ENCODE measurements at places on chromosomes 11 and 22.

DNA sequence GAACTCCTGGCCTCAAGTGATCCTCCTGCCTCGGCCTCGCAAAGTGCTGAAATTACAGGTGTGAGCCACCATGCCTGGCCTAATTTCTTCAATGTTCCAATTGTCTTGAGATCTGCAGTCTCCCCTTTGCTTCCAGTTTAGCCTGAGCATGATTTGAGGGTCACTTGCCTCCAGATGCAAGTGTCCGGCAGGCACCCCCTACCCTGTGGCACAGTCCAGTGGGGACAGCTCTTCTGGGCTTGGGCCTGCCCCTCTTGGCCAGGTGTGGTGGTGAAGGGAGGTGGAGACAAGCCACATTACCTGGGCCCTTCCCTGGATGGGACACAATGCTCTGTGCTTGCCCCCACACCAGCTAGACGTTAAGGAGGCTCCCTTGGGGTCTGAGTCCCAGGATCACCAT is 21.3 kb upstream of the CACNG2 start:
- no peak for DNase-seq

GRCh38 chr22:43922123-43922522 is 1.5 kb upstream of the PNPLA3 start:
- no peak for DNase-seq

DNA sequence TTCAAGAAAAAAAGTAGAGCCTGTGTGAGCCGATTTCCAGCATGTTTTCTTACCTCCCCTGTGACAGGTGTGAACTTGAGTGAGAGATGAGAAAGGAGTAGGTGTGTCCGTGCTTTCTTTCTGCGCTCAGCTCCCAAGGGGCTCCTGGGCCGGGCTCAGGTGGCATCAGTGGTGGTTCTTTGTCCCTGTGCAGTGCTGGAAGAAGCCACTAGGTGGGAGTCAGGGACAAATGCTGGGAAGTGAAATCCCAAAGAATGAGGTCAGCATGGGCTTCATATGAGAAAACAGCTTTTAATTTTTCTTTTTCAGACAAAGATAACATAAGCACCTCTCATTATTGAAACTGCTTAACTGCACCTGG is 57.8 kb downstream of the PPFIBP2 start:
- DNase-seq, result peak; percentile 66

- no peak for DNase-seq
Measured at GRCh38 chr22:40610329-40610850, 26.1 kb downstream of the MRTFA start.

DNA sequence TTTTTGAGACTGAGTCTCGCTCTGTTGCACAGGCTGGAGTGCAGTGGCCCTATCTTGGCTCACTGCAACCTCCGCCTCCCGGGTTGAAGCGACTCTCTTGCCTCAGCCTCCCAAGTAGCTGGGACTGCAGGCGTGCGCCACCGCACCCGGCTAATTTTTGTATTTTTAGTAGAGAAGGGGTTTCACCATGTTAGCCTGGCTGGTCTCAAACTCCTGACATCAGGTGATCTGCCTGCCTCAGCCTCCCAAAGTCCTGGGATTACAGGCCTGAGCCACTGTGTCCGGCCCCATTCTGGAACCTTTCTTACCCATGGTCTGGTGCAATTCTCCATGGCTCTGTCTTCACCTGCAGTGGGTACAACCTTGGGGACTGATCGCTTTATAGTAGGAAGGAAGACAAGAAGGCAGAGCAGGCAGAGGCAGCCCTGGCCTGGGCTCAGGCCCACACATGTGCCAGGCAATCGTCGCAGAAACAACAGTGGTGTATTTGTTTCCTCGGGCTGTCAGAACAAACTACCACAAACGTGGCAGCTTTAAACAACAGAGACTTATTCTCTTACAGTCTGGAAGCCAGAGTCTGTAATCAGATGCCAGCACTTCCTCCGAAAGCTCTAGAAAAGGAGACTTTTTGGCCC is 4.0 kb upstream of the PTGDR2 start:
- no peak for DNase-seq

- no peak for DNase-seq
Measured at GRCh38 chr11:130458410-130458729, 9.9 kb downstream of the ADAMTS15 start.

DNA sequence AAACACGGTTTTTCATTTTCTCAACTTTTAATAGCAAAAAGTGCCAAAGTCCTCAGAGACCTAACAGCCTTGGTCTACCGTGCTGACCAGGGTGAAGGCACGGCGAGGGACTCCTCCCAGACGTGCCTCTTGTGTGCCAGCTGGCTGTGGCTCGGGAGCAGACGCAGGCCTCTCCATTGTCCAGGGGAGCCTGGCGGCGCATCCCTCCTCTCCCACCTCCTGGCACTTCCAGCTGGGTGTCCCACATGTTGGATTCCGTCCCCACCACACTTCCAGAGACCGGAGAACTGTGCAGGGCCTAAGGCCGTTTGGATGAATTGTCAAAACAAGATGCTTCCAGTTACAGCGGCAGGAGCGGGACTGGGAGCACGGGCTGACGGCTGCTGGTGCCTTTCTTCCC is 11.6 kb downstream of the CDPF1 start:
- DNase-seq, result no peak

GRCh38 chr11:134630861-134631260 is 218.8 kb upstream of the B3GAT1 start:
- DNase-seq, result no peak

DNA sequence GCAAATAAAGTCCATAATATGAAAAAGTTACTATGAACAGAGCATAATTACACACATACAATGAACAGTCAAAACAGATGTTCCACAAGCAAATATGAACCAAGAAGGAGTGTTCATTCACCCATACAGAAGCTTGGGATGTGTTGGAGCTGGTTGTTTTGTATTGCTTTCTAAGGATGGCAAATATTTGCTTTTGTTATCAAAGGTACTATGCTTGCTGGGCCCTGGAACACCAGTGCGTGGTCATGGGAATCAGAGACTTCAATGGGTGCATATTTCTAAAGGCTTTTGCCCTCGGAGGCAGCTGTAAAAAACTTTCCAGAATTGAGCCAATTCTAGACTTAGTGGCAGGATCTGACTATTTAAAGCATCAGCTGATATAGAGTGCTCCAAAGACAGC is 85.1 kb downstream of the BARX2 start:
- DNase-seq, result no peak

- peak; percentile 57 for DNase-seq
Measured at GRCh38 chr11:118171269-118172062, 5.0 kb downstream of the SCN2B start.

DNA sequence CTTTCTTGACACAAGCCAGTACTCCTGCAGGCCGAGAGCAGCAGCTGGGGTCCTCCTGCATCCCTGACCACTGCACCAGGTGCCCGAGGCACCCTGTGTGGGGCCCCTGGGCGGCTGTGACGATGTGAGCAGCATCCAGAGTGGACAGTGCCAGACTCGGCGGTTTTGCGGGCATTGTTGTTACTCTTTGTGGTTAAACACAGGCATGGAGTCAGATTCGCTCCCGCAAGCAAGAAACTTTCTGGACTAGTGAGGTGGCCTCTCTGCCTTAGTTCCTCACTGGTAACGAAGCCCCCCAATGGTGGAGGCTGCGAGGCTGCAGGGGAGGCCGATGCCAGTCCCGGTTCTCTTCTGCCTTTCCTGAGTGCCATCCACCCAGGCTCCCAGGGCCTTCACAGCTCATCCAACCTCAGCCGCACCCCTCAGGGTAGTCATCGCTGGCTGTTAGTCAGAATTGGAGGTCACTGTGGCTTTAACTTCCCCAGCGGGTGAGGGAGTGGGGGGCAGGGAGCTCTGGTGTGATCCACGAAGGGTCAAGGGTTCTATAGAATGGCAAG is 3.7 kb upstream of the CLDN5 start:
- peak; percentile 79 for DNase-seq

- DNase-seq, result no peak
Measured at GRCh38 chr22:46138058-46138797, 12.1 kb upstream of the PPARA start.

- no peak for DNase-seq
Measured at GRCh38 chr11:67663532-67664212, 10.8 kb downstream of the ALDH3B2 start.

GRCh38 chr11:46249103-46249937 is 28.1 kb upstream of the CREB3L1 start:
- DNase-seq, result no peak

DNA sequence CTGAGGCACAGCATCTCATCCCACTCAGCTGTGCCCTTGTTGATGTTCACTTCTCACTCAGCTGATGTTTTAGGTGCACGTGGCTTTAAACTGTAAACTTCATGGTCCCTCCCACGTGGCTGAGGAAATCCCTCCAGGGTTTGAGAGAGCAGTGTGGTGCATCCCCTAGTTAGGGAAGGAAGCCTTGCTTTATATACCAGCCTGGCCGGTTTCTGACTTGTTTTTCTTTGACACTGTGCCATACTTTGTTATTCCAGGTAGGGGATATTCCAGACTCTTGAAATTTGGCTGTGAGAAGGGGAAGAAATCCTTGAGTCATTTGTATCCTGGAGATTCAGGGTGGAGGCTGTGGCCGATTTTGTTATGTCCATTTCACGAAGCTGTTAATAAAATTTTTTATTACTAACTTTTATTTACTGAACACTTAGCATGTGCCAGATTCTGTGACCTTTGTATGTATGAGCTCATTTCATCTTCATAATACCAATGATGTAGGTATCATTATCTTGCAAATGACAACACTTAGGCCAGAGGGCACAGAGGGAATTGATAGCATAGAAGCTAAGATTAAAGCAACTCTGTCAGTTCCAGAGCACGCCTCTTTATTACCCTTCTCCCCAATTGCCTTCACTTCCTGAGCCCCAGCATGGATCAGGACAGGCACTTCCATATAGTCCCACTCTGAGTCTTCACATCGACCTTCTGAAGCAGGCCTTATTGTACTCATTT is 116.6 kb downstream of the NAV2 start:
- DNase-seq, result no peak

DNA sequence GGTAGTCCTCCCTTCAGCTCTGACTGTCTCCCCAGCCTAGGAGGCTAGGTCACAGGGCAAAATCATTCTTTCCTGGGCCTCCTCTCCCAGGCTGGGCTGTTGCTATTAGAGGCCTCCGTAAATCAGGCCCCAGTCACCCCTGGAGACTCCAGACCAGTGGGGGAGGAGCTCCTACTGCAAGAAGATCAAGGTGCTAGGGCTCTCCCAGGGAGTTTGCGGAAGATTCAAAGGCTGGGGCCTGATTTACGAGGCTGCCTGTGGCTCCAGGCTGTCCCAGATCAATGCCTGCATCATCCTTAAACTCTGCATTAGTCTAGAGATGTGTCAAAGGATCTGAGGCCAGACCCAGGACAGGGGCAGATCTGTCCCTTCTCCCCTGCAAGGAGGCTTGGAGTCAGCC is 346.2 kb downstream of the TENM4 start:
- DNase-seq, result no peak

DNA sequence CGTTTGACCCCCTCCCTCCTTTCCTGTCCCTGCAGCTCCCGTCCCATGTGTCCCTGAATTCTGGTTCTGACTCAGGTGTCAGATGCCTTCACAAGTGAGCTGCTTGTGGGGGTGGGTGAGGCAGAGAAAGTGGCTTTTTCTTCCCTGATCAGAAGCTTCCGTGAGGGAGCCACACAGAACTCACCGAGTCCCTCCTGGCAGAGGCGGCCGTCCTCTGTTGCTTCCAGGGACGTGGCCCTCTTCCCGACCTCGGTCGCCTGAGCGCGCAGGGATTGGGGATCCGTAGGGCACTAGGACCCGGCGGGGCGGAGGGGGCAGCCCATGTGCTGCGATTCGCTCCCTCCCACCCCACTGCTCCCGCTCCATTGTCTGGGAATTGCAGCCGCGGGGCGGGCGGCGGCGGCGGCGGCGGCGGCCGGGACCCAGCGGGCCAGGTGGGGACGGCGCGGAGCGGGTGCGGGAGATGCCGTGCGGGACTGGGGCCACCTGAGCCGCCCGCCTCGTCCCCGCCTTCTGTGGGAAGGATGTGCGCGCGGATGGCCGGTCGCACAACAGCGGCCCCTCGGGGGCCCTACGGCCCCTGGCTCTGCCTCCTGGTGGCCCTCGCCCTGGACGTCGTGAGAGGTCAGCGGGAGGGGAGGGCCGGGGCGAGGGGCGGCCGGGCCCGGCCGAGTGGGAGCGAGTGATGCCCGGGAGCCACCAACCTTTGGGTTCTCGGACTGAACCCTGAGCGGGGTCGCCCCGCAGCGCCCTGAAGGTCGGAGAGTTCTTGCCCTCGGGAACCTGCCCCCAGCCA is at the start of gene TMEM132A:
Gene TMEM132A (plus strand): TSS at position 351 of the 796 bp plus-strand sequence. CDS start 174 bp downstream, at position 525.
- DNase-seq, result peak; percentile 95

DNA sequence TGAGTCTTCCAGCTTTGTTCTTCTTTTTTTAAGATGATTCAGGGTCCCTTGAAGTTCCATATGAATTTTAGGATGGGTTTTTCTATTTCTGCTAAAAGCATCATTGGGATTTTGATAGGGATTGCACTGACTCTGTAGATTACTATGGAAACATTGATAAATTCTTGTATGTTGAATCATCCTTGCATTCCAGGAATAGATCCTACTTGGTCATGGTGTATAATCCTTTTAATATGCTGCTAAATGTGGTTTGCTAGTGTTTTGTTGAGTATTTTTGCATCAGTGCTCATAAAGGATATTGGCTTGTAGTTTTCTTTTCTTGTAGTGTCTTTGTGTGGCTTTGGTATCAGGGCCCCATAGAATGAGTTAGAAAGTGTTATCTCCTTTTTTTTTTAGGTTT is 34.9 kb upstream of the PHOX2A start:
- no peak for DNase-seq

DNA sequence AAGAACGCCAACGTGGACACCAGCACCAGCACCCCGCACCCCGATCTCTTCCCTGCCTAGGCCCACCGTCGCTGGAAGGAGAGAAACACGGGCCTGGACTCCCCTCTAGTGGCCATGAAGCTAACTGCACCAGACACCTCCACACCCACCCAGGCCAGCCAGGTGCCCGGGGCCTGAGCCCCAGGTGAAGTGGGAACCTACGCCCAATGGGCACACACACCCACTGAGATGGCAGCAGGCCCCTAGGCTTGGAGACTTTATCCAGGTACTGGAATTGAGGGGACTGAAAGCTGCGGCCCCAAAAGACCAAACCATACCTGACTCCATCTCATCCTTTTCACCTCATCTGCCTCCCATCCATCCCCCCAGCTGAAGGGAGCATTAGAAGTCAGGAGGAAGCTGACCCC is 81.0 kb downstream of the BUD13 start:
- peak; percentile 35 for DNase-seq

DNA sequence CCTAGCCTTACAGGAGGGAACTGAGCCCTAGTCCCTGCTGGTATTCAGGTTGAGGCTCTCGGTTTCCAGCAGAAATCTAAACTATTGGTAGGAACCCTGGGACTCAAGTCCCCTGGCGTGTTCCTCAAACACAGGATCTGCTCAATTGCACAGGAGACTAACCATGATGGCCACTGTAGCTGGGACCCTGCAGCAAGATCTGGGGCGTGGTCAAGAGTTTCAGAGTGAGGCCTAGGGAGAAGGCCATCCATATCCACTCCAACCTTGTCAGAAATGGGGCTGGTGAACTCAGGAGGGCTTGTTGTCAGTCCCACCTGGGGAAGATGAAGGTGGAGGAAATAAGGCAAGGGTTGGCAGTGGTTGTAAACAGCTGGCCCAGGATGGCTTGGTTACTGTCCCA is 49.9 kb upstream of the PAX6 start:
- no peak for DNase-seq

DNA sequence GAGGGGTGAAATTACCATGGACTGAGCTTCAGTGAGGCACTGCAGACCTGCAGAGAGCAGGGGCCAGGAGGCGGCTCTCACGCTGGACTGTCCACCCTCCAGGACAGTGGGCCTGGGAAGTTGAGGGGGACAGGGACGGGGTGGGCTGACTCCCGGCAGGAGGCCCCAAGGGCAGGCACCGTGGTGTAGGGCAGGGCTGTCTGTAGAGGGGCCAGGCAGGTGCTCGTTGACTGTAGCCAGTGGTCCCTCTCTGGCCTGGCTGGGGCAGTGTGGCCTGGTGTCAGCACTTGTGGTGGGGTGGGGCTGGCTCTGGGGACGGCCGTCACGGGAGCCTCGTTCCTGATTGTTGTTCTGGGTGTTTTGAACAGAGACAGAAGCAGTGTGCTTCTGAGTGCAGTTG is 46.4 kb downstream of the MUC6 start:
- no peak for DNase-seq

All from H54 (cell line).